ENCODE measurements at places on chromosomes 6 and 20.

- DNase-seq = no peak
Measured at GRCh38 chr6:5728351-5729079, 278.2 kb downstream of the NRN1 start.

DNA sequence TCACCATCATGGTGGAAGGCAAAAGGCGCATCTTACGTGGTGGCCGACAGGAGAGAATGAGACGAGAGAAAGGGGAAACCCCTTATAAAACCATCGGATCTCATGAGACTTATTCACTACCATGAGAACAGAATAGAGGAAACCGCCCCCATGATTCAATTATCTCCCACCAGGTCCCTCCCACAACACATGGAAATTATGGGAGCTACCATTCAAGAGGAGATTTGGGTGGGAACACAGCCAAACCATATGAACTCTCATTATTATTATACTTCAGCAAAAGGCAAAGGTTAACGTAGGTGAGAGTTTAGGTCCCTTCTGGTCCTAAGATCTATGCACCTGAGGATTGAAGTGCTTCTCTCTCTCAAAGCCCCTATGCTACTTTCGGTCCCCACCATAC, 2.4 kb upstream of the PFDN4 start:
- DNase-seq = no peak

DNA sequence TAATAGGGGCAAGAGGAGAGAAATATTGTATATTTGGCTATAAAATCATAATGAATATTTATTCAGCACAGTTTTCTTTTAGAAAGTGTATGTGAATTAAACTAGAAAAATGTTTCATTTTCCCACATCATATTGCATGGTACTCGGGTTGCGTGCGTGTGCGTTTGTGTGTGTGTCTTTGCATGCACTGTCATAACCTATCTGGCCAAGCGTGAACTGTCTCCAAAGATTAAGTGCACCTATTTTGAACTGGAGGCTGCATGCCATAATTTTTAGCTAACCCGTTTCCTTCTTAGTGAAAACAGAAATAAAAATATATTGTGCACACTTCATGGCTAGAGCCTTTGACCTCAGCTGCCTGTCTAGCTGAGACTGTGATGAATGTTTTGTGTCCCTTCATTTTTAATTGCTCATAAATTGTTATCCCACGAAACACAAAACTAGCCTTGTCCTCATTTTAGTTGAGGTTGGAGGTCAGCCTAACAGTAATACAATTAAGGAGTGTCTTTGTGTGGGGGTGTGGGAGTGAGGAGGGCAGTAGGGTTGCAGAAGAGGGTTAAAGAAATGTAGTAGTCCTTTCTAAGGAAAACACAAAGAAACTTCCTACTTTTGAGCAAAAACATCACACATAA, 336.1 kb upstream of the POU3F2 start:
- no peak for DNase-seq

DNA sequence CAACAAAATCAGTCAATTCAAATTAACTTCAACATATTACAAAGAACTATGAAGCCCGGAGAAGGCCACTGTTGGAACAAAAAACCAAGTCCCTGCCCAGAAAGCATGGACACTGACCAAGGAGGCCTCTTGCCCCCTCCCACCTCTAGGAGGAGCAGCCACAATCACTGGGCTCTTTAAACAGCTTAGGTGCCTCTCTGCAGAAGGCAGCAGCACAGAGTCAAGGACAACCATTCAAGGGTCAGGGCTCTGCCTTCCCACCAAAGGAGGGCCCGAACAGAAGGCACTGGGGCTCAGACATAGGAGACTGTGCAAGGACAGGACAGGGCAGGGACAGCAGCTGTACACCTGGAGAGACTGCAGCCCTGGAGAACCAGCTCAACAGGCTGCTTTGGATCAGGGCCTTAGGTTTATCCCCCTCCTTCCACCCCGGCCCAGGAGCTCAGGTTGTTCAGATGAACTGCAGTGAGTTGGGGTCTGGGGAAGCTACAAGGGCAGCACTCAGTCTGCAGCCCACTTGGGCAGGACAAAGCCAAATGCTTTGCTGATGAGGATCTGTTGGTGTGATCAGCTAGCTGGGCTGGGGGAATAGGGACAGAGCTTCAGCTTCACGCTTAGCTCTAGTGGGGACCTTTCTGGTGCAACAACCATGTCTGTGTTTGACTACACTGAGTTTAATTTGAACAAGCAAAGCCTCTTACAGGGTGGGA, 17.8 kb downstream of the TOMM34 start:
- no peak for DNase-seq

DNA sequence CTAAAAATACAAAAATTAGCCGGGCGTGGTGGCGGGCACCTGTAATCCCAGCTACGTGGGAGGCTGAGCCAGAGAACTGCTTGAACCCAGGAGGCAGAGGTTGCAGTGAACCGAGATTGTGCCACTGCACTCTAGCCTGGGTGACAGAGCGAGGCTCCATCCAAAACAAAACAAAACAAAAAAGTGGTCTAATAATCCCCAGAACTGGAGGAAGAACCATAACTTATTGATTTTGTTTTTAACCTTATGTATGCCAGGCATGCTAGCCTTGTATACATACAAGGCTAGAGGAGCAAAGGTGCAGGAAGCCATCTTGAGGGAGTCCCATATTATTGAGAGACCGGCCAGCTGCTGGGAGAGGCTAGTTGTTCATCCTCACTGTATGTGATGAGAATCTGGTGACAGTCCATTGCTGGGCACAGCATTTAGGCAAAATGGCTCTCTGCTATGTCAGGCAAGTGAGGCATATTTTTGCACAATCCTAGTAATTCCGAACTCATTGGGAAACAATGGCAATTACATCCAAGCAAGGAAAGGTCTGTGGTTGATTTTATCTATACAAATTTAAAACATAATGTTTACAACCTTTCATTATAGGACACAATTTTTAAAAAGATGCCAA, 18.0 kb downstream of the HFE start:
- DNase-seq = no peak

GRCh38 chr6:3239110-3239830, 11.8 kb upstream of the TUBB2B start:
- DNase-seq = no peak

DNA sequence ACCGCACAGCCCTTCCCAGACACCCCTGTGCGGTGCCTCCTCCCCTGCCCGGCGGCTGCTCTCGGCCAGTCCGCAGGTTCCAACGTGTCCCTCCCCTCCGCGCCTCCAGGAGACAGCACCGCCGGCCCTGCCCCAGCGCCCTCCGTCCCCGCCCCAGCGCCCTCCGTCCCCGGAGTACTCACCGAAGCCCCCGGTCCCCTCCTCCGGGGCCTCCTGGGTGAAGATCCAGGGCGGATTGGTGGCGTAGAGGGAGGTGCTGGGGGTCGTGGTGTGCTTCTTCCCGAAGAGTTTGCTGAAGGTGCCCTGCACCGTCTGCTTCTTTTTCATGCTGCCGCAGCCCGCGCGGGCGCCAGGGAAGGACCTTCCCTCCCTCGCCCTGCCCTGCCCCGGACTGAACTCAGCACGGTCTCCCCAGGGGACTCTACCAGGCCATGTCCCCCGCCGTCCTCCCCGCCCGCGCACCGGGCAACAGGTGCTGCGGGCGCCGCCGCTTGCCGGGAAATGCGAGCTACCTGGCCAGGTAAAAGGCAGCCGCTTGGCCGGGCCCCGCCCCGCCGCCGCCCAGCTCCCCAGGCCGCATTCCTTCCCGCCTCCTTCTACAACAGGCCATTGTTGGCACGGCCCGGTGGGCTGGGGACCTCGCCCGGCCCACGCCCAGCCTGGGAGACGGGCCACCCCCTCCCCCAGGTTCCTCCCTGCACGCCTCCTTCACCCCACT, at the start of gene C6orf132:
Gene C6orf132, minus strand, starts transcription at position 503 of the 718 bp plus-strand sequence. Its CDS starts 176 bp downstream, at position 327.
- DNase-seq = no peak

GRCh38 chr20:21862956-21863355, 157.5 kb downstream of the PAX1 start:
- no peak for DNase-seq

GRCh38 chr6:143135797-143136561, 75.3 kb downstream of the AIG1 start:
- no peak for DNase-seq

GRCh38 chr6:33195304-33196165, 3.3 kb upstream of the COL11A2 start:
- no peak for DNase-seq

DNA sequence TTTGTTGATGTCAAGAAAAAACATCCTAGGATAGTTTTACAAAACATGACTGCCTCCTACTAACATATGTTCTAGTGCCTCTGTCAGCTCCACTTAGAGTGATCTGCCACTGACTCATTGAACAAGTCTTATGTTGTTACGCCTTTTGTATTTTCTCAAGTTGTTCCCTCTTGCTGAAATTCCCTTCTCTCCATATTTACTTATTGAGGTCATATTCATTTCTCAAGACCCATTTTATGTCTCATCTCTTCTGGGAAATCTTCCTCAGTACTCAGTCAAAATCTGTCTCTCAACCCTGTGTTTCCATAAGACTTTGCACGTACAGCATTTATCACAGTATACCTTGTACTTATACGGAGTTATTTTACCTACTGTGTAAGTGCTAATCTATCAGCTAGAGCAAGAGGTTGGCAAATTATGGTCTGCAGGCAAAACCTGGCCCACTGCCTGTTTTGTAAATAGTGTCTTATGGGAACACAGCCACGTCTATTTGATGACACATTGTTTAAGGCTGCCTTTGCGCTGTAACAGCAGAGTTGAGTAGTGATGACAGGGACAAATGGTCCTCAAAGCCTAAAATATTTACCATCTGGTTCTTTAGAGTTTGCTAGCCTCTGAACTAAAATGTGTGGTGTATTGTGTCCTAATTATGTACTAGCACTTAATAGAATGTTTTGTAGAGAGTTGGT, 83.4 kb downstream of the ADGRB3 start:
- DNase-seq = no peak

- DNase-seq = no peak
Measured at GRCh38 chr20:37245216-37246150, 16.1 kb downstream of the GHRH start.
